NCI-H345 (cell line): ENCODE measurements at places on chromosomes 7 and 10.
A peak's percentile ranks its signal among the peaks of the same experiment; 100 is the strongest.

DNA sequence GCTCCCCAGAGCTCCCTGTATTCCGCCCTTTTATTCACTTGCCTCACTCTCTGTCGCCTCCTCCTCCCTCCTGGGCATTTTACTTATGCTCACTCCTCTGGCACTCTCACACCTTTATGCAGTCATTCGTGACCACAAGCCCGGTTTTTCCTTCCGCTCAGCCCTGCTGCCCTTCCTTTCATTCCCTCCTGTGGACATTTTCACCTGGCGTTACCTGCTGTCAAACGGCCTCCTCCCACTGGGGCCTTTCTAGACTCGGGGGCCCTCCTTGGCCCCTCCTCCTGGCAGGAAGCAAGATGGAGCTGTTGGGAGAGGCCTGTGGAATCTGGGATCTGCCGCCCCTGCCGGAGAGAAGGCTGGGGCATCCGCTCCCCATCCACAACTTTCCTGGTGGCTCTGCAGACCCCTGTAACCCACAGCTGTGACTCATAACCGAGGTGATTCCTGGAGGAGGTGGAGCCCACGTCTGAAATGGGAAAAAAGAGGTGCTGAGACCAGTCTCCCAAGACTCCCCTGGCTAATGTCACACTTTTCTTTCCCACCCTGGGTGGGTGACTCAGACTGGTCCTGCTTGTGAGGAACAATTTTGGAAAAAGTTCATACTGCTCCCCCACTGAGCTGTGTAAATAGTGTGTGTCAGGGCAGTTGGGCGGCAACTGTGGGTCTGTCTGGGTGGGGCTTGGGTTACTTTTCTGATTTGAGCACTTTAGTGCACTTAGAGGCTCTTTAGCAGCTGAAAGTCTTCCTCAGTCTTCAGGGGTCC is 1.2 kb downstream of the VCL start:
- peak; percentile 38 for DNase-seq

GRCh38 chr10:35661236-35661635 is 19.1 kb upstream of the FZD8 start:
- DNase-seq: no peak

DNA sequence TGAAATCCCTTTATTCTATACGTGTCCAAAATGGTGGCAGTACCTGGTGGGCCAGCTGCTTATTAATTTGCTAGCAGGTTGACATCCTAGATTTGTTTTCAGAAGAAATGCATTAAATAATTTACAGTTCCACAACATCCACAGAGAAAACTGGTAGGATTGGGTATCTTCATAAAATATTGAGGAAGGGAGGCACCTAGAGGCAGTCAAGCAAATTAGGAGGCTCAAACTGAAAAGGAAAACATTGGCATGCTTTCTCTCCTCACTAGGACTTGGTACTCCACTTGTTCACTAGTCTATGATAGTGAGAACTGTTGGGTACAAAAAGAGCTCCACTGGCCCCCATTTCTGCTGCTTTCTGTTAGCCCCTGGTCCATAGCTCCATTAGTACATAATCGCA is 18.3 kb upstream of the LRGUK start:
- no peak for DNase-seq

DNA sequence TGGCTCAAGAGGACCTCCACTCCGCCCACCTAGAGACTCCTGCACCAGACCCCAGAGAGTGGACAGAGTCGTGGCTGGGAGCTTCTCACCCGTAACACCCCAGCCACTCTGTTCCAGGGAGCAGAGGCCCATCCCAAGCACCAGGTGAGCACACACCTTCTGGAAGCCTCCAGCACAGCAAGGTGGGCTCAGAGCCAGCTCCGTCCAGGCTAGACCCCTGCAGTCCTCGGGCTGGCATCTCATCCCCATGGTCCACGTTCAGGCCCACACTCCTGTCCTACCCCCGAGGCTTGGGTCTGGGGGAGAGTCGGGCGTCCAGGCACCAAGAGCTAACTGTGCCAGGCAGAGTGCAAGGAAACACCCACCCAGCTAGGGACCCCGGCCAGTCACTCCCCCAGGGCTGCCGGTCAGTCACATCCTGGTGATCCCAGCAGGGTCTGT is 13.2 kb downstream of the PDGFA start:
- no peak for DNase-seq

DNA sequence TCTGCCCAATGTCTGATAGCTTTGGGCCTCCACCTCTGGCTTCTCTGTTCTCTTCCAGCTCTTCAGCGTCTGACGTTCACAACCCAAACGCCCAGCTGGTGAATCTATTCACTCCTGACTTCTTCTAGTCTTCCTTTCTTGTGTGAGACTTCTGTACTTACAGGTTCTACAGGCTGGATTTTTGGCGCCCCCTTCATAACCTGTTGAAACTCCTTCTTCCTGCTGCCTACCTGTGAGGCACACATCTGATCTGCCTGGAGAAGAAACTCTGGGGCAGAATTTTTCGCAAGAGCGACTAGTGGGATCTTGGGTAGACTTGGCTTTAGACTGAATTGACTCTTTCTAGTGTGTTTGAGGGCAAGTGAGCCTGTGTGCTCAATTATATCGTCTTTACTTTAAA is 249.3 kb downstream of the REEP3 start:
- no peak for DNase-seq

DNA sequence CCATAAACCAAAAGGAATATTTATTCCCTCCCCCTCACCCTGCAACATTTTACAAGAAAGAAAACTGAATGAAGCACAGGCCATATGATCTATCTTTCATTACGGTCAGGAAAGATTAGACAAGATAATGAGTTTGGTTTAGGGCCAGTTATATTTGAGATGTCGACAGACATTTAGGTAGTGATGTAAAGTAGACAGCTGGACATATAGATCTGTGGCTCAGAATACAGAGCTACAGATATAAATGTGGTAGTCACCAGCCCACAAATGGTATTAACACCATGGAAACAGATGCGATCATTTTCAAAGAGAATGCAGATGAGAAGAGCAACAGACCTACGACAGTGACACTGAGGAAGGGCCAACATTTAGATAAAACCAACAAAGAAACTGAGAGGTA is 142.5 kb downstream of the SRPK2 start:
- no peak for DNase-seq

GRCh38 chr7:117210397-117210796 is 112.5 kb downstream of the WNT2 start:
- DNase-seq: no peak

DNA sequence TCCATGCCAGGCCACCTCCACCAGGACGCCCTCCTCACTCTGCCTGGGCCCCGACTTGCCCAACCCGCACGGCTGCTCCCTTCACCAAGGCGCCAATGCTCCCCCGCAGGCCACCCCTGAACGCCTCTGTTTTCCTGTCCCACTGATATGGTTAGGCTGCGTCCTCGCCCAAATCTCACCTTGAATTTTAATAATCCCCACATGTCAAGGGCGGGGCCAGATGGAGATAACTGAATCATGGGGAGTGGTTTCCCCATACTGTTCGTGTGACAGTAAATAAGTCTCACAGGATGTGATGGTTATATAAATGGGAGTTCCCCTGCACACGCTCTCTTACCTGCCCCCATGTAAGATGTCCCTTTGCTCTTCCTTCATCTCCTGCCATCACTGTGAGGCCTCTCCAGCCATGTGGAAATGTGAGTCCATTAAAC is 29.8 kb downstream of the RSU1 start:
- no peak for DNase-seq

- no peak for DNase-seq
Measured at GRCh38 chr10:13665516-13666262, 78.9 kb downstream of the PRPF18 start.

DNA sequence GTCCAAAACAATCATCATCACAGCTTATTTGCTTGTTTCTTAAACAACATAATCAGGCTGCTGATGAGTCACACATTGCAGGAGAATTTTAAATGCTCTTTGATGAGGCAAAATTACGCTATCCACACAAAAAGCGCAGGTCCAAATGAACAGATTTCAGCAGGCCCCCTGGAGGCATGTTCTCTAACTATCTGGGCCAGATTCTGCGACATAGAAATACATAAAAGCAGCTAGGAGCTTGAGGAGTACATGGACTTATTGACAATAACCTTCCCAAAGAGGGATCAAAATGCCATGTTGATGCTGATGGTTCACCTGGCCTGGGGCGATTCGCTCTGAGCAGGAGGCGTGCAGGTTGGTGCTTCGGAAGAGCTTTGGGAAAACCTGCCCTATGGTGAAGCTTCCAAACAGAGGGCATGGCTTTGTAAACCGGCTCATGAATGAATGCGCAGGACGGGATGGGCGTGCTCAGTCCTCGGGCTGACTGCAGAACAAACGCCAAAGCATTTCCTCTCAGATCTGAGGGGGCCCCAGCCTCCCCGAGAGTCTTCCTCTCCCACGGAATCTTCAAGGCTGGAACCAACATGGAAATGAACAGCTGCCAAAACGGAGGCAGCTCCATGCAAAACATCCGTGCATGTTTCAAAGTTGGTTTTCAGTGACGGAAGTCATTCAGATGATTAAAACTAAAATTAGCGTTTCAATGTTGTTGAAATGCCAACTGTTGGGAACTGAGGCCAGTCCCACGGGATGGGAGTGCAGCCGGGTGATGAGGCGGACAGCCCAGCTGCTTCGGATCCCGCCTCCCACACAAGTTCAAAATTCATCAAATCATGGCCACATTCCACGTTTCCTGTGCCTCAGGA is 179.6 kb downstream of the TCERG1L start:
- no peak for DNase-seq

DNA sequence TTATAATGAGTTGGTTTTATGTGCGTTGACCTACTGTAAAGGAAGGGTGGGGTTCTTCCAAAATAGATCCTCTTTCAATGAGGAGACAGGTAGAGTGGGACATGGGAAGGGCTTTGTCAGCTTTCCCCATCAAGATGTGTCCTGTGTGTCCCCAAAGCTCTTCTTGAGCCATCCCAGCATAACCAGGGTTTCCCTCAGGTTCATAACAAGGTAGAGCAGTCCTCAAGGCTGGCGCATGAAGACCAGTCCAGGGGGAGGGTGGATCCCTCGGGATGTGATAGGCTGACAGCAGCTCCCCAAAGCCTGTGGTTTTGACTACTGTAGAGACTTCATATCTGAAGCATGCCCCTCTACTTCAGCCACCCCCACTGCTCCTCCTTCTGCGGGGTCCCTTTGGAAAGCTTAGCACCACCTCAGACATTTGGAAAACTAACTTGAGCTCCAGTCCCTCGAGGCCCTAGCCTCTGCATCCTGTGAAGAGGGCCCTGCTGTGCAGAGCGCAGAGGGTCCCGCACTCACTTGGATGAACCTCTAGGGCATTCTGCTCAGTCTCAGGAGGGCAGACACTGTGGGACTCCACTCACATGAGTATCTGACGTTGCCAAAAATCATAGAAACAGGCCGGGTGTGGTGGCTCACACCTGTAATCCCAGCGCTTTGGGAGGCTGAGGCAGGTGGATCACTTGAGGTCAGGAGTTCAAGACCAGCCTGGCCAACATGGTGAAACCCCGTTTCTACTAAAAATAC is 1.1 kb upstream of the GIMAP8 start:
- DNase-seq: no peak

DNA sequence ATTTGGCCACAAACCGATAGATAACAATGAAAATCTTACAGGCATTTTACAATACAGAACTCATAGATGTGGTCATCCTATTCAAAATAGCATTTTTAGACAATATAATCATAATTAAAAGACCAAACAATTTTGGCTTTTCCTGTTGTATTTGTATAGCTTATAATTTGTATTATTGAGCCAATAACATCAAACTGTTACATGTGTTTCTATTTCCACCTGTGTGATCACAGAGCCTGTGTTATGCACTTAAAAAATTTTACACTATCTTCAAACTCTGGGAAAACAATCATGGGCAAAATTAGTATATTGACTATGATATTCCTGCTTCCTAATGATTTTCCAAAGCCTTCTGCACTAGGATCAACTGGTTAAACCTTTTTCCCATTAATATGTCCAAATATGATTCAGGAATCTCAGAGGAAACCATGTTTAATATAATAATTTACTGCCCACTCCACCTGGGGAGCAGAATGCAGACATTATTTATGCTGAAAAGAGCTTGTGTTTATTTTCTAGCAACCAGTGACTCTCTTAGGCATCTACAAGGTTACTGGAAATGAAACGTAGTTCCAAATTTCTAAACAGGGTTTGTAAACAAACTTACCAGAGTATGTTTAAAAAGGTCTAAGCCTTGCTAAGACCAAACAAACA is 1.7 kb downstream of the RHOBTB1 start:
- DNase-seq: no peak

DNA sequence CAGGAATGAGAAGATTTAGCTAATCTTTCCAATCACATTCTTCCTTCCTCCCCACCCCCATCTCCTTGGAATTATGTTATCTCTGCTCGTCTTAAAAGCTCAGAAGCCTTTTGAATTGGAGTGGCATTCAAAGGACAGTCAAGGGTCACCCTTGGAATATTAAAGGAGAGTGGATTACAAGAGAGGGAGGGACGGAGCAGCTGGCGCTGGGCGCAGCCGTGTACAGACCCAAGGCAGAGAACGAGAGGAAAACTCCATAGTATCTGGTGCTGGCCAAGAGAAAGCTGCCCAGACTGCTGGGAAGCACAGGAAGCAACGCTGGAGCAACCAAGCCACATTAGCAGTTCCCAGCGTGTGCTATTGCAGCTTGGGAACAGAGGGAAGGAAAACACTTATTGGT is 95.7 kb downstream of the POU6F2 start:
- DNase-seq: peak; percentile 25

- DNase-seq: no peak
Measured at GRCh38 chr7:24786941-24787340, 29.7 kb upstream of the GSDME start.

- no peak for DNase-seq
Measured at GRCh38 chr7:88172842-88173241, 47.0 kb downstream of the SRI start.

DNA sequence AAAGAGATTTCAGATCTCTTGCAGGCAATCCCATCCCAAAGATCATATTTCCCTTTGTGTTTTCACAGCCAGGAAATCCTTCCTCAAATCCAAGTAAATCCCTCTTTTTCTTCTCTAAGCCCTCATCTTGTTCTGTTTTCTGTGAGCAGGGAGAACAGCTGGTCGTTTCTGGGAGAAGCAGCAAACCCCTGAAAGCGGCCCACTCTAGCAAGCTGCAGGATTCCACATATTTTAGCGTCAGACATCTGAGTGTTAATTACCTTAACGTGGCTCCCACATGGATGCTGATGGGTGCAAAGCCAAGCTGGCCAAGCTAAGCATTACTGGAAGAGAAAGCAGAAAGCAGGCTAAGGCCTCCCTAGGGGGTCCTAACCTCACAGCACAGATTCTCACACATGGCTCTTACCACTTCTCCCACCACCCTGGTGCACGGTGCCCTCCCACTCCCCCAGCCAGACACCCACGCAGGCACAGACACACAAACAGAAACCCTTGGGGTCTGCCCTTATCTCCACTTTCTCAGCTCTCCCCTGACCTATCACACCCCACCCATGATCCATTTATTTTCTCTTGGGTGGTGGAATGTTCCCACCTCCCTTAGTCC is 551.0 kb upstream of the AUTS2 start:
- no peak for DNase-seq

- DNase-seq: no peak
Measured at GRCh38 chr10:16459423-16459939, 22.7 kb downstream of the PTER start.

- no peak for DNase-seq
Measured at GRCh38 chr7:142420554-142421362, 162.9 kb upstream of the PRSS58 start.
